Common myeloid progenitor, CD34-positive (primary cell): ENCODE measurements at places on chromosomes 5 and 9.

DNA sequence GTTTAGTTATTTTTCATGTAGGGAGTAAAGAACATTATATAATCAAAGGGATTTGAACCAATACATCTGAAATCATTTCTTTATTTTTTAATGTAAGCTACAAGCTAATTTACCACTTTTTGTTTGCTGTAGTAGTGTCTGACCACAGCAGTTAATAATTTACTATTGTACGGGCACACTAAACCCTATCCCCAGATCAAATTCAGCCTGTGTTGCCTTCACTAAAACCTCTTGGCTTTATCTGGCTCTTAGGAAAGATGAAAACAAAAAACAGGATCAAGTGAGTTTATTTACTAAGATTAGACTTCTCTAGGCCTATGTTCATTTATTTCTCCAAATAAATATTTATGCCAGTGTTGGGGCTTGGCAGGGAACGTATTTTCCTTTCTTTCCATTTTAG, 384.1 kb downstream of the EBF1 start:
- DNase-seq: no peak

DNA sequence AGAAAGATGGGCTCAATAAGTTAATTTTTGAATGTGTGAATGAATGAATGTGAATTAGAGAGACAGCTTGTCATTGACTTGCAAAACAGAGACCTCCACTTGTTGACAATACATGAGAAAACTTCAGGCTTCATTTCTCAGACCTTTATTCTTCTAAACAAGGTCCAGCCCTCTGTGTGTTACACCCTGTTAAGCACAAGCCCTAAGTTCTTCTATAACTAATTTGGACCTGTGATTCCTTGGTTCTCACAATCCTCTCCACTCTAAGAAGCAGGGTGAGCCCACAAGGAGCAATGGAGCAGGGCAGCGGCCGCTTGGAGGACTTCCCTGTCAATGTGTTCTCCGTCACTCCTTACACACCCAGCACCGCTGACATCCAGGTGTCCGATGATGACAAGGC, at the start of gene TMEM174:
TMEM174 (plus strand) TSS at position 243 of the 400 bp plus-strand sequence; CDS start at position 294, 51 bp downstream.
- DNase-seq: no peak

GRCh38 chr5:102654559-102655349, 100.4 kb upstream of the PAM start:
- DNase-seq: no peak

DNA sequence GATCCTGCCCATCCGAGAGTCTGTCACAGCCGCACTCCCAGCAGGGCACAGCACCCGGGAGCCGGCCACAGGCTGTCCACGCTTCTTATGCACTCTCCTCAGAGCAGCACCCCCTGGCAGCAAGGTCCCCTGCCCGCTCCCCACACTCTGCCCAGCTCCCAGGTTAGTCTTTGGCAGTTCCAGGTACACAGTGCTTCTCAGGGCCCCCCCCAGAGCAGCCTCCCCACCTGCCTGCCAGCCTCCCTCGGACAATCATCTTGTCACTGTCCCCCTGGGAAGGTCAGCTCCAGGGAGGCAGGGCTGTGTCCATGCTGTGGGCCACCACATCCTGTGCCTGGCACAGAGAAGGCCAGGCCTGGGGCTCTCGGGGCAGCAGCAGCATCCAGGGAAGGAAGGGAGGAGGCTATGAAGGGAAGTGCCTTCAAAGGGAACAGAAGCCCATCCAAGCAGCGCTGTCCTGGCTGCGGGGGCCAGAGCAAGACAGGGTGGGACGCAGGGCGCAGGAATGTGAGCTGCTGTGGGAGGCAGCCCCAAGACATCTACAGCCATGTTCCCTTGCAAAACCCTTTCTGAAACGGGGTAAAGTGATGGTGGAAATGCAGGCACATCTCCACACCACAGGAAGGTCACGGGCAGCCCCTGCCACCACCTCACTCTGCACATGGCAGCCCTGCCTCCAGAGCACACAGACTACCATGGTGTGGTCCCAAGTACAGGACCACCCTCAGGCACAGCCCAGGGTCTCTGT, 68.6 kb upstream of the ADAMTS2 start:
- DNase-seq: no peak

DNA sequence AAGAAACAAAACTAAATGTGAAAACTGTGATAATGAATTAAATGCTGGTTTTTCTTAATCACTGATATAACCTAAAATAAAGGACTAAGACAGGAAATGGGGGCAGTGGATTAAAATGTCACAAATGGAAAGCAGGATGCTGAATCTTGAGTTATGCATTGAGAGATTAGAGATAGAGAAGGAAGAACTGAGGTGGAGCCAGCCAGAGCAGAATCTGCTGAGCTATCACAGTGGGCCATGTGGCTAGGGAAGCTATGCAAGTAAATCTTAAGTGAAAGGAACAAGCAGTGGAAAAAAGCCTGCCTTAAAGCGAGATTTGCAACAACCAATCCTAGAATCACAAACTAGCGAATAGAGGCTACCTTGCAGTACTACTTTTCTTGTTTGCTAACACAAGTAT, 188.5 kb upstream of the RASA1 start:
- peak; percentile 81 for DNase-seq

DNA sequence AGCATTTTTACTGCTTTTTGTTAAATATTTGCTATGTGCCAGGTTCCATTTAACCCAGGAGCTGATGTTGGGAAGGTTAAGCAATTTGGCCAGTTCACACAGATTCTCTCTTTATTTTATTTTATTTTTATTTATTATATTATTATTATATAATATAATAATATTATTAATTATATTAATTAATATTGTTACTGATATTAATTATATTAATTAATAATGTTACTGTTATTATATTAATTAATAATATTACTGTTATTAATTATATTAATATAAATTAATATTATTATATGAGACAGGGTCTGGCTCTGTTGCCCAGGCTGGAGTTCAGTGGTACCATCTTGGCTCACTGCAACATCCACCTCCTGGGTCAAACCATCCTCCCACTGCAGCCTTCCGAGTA, 593.0 kb upstream of the SGCD start:
- no peak for DNase-seq

- DNase-seq: peak; percentile 85
Observed at GRCh38 chr5:60843936-60844905, at the start of gene ELOVL7. Gene ELOVL7, minus strand, starts transcription at chr5:60844269. Its CDS starts 56,872 bp downstream, at chr5:60787397.

DNA sequence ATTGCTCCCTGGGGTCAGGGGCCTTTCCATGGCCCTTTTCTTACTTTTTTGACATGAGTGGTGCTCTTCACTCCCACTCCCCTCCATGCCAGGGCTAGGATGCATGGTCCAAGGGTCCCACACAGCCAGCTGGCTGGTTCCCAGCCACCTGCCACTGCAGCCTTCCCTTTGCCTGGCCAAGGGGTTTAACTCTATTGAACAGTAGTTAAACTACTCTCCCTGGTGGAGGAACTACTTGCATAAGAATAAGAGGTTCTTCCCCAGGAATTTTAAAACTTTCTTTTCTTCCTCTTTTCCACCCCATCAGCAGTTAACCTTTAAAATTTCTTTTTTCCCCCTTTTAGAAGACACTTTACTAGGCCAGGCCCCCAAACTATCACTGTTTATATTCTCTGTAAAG, 1532.8 kb upstream of the ACO1 start:
- DNase-seq: no peak

DNA sequence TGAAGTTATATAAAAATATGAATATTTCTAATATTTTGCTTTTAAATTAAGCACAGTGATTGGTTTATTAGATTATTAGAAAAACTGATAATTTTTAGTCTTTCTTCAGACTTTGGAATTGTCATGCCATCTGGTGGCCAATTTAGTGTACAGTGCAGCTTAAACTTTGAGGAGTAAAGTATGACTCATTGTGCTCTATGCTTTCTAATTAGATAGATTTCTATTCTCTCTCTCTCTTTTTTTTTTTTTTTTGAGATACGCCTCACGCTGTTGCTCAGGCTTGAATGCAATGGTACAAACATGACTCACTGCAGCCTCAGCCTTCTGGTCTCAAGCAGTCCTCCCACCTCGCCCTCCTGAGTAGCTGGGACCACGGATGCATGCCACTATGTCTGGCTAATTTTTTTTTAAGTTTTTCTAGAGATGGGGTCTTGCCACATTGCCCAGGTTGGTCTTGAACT, 42.1 kb upstream of the GPR21 start:
- peak; percentile 93 for DNase-seq

DNA sequence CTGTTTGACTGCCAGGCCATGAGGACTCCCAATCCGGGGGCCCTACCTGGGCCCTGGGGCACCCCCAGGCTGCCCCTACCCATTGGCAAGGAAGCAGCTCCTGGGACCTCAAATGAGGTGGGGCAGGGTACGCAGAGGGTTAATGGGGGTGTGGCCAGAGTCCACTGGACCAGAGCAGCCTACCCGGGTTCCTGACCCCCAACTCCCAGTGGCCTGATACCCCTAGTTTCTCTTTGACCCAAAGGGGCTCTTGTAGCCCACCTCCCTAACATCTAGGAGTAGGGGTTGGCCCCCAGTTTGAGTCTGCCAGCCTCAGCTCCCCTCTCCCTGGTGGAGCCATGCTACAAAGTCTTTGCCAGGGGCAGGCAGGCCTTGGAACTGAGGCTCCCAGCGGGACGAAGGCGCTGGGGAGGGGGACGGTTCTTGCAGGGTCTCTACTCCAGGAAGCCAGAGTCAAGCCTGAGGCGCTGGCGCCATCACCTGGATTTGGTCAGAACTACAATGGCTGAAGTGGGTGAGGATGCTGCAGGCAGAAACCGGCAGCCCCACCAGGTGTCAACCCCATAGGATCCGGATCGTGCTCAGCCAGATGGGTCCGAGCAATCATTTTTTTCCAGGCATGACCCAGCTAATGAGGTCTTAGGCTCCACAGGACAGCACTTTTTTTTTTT, 8.4 kb upstream of the CERCAM start:
- peak; percentile 77 for DNase-seq

- DNase-seq: no peak
Observed at GRCh38 chr9:106784076-106784475, 78.9 kb upstream of the ZNF462 start.

- DNase-seq: no peak
Observed at GRCh38 chr9:125701351-125701750, 5.7 kb downstream of the MAPKAP1 start.

DNA sequence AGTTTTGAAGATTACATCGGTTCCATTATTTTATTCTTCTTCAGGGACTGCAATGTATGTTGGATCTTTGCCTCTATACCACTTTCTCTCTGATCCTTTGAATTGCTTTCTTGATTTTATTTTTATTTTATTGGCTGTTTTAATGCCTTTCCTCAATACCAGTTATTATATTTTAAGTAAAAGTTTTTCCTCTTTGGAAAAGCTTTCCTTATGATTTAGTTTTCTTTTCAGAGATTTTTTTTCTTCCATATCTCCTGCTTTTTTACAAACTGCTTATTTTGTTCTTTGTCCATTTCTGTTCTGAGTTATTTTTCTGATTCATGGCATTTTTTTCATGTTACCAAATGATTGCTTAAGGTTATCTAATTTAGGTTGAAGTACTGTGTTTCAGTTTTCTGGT, 11.5 kb downstream of the ZMAT2 start:
- no peak for DNase-seq

GRCh38 chr5:8843771-8844170, 702.1 kb downstream of the SEMA5A start:
- DNase-seq: no peak

DNA sequence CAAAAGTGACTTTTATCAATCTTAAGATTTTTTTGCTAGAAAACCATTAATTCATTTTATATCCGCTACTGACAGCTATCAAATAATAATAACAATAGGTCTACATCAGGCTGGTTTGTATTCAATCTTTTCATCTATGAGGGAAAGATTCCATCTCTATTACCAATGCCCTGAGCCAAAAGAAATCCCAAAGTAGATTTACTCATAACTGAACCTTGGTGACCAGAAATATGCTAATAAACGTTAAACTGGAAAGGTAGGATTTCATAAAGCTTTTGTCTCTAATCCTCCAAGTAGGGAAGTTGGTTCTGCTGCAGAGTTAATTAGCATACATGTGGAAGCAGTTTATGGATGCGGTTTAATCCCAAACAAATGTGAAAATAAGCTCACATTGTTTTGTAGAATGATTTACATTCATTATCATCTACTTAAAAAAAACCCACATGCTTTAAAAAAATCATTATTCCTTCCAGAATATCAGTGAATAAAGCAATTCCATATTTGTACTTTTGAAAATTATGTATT, 715.5 kb downstream of the CETN3 start:
- DNase-seq: no peak

GRCh38 chr9:137298401-137299202, 3.5 kb downstream of the NRARP start:
- no peak for DNase-seq

GRCh38 chr9:78663369-78663768, 366.4 kb downstream of the PSAT1 start:
- no peak for DNase-seq

DNA sequence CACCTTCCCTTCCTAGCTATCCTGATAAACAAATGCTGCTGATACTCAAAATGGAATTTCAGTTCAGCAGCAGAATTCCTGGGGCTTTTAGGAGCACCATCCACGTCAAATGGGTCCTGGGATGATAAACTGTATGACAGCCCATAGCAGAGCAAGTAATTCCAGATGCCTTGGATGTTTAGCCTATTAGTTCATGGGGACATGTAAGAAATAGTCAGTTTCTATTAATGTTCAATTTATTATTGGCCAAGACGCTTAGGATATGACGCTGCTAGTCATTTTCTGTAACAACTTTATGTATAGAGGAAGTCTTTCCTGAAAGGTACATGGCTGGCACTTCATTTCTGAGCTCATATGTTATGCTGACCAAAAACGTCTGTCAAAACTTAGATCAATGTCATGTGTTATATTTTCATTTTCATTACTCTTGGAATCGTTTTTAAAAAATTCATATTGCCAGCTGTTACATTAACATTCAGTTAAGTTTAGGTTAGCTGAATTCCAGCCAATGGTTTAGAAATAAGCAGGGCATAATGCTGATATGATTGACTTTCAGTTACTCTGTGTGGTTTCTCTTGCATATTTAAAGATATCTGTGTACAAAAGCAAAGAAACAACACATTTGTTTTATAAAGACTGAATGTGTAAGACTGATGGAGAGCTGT, 243.8 kb downstream of the CSNK1G3 start:
- no peak for DNase-seq

- no peak for DNase-seq
Observed at GRCh38 chr5:989961-990530, 18.6 kb upstream of the NKD2 start.

GRCh38 chr9:35308316-35308715, 146.5 kb downstream of the UNC13B start:
- no peak for DNase-seq

DNA sequence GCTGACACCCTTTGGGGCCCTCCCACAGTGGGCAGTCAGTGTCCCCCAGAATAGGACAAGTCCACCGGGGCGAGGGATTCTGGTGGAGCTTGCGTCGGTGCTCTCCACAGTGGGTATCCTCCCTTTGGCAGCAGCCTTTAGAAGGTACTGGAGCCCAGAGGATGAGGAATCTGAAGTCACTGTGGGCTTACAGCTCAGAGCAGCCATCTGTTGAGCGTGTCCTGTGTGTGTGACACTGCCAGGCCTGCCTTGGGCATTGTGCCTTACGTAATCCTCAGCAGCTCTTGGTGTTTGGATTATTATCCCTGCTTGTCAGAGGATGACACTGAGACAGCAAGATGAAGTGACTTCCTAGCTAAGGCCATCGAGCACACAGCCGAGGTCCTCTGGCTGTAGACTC, 12.6 kb downstream of the URM1 start:
- DNase-seq: no peak

GRCh38 chr5:68313336-68313735, 97.8 kb downstream of the PIK3R1 start:
- no peak for DNase-seq
